ENCODE measurements at places on chromosomes 1 and 21.

GRCh38 chr1:152515434-152515783, 1.1 kb downstream of the CRCT1 start:
- no peak for DNase-seq

DNA sequence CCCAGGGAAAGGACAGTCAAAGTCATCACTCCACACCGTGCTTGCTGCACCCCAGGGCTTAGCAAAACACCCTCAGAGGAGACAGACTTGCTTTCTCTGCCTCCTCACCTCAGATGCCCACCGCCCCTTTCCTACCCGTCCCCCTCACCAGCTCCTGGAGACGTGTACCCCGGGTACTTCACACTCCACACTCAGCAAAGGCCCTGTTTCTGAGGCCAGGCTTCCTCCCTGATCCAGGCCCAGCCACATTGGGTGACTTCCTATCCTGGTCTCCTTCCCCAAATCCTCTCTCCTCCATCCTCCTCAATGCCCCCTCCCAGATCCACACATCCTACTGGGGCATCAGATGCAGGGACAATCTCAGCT, 116.7 kb downstream of the DMRTB1 start:
- DNase-seq = no peak

DNA sequence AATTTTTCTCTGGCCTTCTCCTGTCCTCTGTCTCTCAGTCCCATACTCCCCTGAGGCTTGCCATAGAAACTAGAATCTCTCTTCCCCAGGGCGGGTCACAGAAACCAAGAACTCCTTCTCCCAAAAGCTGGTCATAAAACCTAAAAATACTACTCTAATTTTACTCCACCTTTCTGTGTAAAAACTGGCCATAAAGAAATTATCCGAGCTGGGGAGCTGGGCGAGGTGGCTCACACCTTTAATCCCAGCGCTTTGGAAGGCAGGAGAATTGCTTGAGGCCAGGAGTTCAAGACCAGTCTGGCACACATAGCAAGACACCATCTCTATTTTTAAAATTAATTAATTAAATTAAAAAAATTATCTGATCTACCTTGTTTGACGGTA, 3.0 kb downstream of the ALG14 start:
- no peak for DNase-seq

GRCh38 chr1:238895911-238896310, 490.5 kb upstream of the CHRM3 start:
- DNase-seq = no peak

GRCh38 chr1:186903374-186904136, 74.8 kb downstream of the PLA2G4A start:
- DNase-seq = no peak

DNA sequence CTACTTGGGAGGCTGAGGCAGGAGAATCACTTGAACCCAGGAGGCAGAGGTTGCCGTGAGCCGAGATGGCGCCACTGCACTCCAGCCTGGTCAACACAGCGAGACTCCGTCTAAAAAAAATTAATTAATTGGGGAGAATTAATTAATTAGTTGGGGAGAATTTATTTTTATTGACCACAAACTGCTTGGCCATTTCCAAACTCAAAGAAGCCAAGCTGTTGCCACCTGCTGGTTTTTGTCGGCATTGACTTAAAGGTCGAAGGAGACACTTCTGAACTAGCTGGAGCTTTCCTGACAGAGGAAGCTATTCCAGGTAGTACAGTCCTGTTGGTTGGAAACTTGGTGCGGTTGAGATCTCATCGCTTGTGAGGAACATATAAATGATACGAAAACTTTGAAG, 13.1 kb downstream of the MAP1LC3C start:
- no peak for DNase-seq

- DNase-seq = no peak
Measured at GRCh38 chr1:222610728-222611127, 7.2 kb upstream of the MIA3 start.

DNA sequence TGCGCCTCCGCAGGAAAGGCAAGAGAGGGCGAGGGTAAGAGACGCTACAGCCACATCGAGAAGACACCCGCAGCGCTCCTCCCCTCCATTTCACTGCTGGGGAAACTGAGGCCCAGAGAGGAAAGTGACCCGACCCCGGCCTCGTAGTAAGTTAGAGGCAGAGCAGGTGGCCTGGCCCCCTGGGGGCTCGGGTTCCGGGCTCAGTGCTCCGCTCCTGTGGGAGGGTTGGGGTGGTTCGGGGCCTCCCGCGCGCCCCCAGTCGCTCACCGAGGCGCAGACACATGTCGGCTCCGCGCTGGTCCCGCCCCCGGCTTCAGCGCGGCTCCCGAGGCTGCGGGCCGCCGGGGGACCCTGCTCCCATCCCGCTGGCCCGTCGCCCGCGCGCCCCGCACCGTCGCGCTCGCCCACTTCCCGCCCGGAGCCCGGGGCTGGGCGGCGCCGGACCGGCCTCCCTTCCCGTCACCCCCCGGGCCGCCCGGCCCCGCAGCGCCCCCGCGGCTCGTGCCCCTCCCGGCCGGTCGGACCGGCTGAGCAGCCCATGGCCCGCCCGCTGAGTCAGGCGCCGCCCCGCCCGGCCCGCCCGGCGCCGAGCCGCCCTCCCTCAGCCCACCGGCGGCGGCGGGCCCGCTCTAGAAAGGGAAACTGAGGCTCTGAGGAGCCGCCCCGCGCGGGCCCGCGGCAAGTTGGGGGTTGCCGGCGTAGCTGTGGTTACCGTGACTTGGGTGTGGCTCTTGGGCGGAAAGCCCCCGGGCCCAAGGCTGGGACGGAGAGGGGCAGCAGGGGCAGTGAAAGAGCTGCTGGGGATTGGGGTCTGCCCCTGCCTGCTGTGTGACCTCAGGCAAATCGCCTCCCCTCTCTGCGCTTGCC, at the start of gene TMEM54:
Gene TMEM54, minus strand, starts transcription at position 434 of the 867 bp plus-strand sequence. Its CDS starts 151 bp downstream, at position 283.
- DNase-seq = no peak

DNA sequence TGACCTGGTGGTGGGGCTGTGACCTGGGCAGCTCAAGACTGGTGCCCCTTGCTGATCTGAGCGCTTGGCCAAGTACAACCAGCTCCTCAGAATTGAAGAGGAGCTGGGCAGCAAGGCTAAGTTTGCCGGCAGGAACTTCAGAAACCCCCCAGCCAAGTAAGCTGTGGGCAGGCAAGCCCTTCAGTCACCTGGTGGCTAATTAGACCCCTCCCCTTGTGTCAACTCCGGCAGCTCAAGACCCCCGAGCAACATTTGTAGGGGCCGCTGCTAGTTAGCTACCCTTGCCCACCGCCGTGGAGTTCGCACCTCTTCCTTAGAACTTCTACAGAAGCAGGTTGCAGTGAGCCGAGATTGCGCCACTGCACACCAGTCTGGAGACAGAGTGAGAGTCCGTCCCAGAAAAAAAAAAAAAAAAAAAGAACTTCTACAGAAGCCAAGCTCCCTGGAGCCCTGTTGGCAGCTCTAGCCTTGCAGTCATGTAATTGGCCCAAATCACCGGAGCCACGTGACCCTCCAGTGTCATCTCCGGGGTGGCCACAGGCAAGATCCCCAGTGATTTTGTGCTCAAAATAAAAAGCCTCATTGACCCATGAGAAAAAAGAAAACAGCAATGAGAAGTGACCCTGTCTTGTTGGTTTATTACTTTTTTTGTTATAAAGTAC, 39.3 kb upstream of the LGALS8 start:
- DNase-seq = no peak

DNA sequence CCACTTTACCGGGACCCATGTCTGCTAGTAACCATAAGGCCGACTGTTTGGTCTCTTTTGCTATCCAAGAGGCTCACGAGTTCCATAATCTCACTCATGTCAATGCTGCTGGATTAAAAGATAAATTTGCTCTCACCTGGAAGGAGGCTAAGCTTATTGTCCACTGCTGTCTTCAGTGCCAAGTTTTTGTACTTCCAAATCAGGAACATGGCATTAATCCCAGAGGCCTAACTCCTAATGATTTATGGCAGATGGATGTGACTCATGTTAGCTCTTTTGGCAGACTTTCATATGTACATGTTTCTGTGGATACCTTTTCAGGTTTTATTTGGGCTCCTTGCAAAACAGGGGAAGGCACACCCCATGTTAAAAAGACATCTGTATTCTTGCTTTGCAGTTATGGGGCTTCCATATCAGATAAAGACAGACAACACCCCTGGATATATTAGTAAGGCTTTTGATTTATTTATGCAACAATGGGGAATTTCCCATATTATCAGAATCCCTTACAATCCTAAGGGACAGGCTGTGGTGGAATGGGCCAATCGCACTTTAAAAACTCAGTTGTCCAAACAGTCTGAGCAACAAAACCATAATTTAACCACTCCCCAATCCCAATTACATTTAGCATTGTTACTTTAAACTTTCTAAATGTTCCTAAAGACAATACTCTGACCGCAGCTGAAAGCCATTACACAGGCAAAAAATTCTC, 162.7 kb downstream of the IER5 start:
- no peak for DNase-seq

DNA sequence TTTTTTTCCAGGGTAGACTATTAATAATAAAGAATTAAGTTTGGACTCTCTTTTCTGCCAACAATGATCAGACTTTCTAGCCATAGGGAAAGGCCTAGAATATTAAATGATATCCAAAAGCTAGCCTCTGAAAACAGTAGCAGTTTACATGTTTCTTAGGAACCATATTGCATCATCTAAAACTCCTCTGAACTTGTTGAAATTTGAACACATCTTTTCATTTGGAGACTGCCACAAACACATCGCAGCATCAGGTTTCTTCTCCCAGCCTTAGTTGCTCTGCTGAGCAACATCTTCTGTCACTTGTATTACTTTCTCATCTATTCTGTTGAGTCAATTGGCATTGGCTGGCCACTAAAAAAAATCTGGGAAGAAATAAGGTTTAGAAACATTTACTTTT, 63.2 kb upstream of the GNG4 start:
- no peak for DNase-seq

- no peak for DNase-seq
Measured at GRCh38 chr1:207826557-207827487, 75.0 kb downstream of the CD46 start.

DNA sequence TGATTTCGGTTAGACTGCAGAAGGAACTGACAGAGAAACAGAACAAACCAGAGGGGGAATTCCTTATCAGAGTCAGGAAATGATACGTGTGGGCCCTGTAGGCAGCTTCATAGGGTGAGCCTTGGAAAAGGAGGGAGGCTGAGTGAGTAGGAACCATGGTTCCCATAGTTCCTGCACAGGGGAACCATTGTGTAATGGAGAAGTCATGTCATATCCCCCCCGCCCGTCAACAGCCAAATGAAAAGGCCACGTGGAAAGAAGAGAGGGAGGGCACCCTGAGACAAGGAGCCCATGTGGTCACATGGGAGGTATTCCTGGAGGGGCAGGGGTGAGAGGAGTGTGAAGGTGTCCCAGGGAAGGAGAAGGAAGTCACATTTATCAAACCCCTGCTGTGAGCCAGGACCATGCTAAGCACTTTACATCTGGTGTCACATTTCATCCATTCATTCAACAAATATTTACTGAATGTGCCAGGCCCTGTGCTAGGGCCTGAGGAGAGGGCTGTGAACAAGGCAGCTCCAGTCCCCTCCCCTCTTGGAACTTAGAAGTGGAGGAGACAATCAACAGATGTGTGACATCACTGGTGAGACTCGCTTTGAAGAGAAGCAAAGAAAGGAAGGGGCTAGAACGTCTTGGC, 15.7 kb upstream of the FGR start:
- DNase-seq = no peak

DNA sequence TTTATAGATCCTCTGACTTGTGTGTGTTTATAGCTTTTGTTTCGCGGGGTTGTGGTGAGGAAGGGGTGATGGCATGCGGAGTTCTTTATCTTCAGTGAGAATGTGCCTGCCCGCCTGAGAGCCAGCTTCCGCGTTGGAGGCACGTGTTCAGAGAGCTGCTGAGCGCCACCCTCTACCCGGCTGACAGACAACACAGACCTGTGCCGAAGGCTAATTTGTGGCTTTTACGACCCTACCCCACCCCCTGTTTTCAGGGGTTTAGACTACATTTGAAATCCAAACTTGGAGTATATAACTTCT, 14.4 kb upstream of the CD101 start:
- peak; percentile 38 for DNase-seq

GRCh38 chr21:37530901-37531351, 164.4 kb downstream of the DYRK1A start:
- DNase-seq = no peak

GRCh38 chr1:20932437-20932977, 145.4 kb upstream of the HP1BP3 start:
- DNase-seq = no peak

- DNase-seq = no peak
Measured at GRCh38 chr1:114033216-114033706, 54.0 kb downstream of the OLFML3 start.

GRCh38 chr1:231020816-231021215, 19.2 kb downstream of the FAM89A start:
- DNase-seq = no peak

GRCh38 chr1:228737601-228738041, 2.3 kb downstream of the RHOU start:
- DNase-seq = no peak

DNA sequence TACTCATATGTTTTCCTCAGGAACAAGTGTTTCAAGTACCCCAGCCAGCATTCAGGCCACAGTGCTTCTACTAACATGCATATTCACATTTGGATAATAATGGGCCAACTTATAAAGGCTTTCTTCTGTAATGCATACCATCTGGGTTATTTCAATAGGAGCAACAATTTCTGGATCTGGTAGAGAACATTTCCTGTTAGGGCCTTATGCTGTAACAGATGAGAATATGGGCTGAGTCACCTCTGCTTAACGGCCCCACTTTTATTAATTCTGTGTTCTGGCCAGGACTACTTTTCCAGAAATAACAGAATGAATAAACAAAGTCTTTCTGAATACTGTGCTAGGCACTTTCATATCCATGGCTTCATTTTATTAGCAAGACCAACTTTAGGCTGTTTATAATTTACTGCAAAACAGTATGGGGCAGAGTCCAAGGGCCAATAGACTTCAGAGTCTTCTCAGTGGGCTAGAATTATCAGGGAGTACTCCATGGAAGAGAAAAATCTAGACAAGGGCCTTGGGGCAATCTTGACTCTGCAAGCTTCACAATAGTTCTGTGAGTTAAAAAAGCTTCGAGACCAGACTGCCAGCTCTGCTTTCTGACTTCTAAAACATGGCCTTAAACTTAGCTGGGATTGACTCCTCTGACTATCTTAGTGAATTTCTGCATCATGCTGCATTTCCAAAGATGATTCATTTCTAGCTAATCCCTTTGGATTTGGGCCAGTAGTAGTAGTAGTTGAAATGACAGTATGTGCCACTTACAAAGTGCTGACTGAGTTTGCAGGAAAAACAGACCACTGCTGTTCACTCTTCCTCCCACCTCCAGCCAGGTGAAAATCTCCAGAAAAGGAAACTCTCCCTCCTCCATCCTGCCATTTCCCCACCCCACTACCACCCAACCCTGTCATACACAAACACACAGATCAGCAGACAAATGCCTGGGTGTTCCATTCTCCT, 8.2 kb upstream of the SSX2IP start:
- DNase-seq = no peak

- no peak for DNase-seq
Measured at GRCh38 chr1:64518692-64519481, 49.0 kb downstream of the CACHD1 start.

- DNase-seq = no peak
Measured at GRCh38 chr1:171530676-171531075, 45.3 kb downstream of the PRRC2C start.

- no peak for DNase-seq
Measured at GRCh38 chr21:40255518-40256444, 388.5 kb downstream of the PCP4 start.

GRCh38 chr1:52306227-52307006, 59.6 kb downstream of the CC2D1B start:
- DNase-seq = no peak

Data from stimulated activated CD8-positive, alpha-beta memory T cell treated with anti-CD3 and anti-CD28 coated beads, Interleukin-7, amount 100 ng/mL, for 1 hour (primary cell).